ENCODE measurements at places on chromosomes 5 and 9.

DNA sequence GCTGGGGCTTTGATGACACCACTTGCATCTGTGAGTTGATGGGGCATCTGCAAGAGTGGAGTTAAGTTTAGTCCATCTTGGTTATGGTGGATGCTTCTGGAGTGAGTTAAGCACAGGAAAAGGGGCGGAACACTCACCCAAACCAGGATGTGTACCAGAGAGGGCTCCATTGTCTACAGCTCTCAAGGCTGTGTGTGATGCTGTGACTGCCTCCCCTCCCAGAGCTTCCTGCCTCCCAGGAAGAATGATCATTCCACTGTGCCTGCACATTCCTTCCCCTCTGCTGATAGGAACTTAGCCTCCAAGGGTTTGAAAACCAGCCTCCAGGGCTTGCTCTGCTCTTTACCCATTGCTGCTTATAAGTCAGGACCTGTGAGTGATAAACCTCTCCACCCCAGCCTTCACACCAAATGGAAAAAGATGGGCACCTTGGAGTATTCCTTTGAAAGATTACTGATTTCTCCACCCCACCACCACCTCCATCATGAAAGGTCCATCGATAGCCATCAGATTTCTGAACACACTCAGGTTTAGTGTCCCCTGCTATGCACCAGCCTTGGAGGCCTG lies 160.1 kb upstream of the SPRY4 start:
- no peak for DNase-seq

GRCh38 chr5:140248414-140248813 lies 54.5 kb downstream of the PFDN1 start:
- no peak for DNase-seq

- no peak for DNase-seq
Measured at GRCh38 chr9:114677418-114677817, 4.6 kb downstream of the TEX48 start.

DNA sequence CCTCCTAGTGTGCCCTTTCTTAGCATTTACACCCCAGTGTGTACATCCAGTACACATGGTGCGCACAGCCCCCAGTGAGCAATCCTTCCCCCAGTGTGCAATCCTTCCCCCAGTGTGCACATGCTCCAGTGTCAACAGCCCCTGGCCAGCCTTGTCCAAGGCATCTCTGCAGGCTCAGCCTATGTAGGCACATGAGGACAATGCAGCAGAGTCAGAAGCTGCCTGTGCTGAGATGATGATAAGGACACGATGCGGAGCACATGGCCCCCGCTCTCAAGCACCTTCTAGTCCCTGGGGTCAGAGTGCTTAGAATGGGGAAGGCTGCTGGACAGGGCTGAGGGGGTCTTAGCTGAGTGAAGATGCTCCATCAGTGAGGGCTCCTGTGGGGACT lies 69.8 kb downstream of the GADD45G start:
- no peak for DNase-seq

DNA sequence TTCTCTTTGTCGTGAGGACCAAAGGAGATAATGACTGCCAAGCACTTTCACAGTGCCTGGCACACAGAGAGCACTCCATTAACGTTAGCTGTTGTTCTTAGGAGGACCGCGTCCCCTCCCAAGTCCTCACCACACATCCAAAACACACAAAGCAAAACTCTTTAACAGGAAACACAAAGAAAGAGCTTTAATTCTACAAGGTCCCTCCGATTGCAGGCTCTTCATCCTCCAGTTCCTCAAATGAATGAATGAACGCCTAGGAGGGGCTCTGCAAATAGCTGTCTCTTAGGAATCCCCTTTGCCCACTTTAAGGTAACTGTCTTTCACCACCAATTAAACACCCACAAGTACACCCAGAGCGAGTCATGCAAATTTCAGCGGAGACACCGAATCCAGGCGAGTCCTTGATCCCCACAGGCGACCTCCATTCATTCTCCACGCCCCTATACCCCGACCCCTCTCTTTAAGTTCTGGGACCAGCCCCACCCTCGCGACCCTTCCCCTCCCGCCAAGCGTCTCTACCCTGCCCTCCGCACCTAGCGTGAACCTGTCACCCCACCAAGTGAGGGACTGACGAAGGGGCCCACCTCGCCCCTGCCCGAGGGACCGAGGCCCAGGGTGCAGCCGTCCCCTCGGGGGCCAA lies 644 bp downstream of the TSC1 start:
- DNase-seq, result no peak

DNA sequence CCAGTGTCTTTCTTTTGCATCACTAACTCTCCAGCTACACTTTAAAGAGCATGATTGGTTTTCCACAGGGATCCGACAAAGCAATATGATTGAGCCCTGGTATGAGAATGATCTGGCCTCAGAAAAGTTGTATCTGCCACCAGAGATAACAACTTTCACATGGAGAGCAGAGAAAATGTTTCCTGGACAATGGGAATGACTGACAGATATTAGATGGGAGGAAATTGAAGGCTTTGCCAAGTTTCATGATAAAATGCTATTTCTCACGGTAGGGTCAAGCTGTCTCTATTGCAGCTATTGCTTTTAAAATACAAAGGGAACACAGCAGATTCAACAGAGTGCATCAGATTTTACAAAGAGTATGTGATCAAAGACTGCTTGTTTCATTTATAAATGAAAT lies 56.4 kb upstream of the GLIS3 start:
- DNase-seq, result no peak

- DNase-seq, result no peak
Measured at GRCh38 chr9:130329061-130329460, 63.5 kb downstream of the HMCN2 start.

- no peak for DNase-seq
Measured at GRCh38 chr5:159339460-159339859, 9.2 kb upstream of the IL12B start.

DNA sequence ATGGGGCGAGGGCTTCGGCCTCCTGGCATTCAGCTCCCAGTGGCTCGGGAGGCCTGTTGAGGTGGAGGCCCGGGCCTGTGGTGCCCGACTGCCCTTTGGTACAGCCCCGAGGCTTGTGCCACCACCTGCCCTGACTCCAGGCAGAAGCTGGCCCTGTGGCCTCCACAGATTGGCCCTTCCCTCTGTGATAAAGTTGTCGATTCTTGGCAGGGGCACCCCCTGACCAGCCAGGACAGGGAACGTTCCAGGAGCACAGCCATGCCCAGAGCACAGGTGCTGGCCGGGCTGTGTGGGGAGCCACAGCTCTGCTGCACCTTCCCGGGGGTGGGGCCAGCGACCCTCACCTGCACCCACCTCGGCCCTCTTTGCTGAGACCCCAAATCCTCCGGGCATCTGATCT lies 32.7 kb downstream of the SLC6A18 start:
- no peak for DNase-seq

- no peak for DNase-seq
Measured at GRCh38 chr5:170534177-170534576, 30.4 kb downstream of the KCNIP1 start.

GRCh38 chr9:135703726-135704125 lies 1.7 kb downstream of the KCNT1 start:
- no peak for DNase-seq

- no peak for DNase-seq
Measured at GRCh38 chr9:121700832-121701419, 49.5 kb downstream of the DAB2IP start.

GRCh38 chr5:68332080-68332451 lies 116.5 kb downstream of the PIK3R1 start:
- no peak for DNase-seq

- DNase-seq, result no peak
Measured at GRCh38 chr9:103899866-103900265, 194.2 kb upstream of the SMC2 start.

DNA sequence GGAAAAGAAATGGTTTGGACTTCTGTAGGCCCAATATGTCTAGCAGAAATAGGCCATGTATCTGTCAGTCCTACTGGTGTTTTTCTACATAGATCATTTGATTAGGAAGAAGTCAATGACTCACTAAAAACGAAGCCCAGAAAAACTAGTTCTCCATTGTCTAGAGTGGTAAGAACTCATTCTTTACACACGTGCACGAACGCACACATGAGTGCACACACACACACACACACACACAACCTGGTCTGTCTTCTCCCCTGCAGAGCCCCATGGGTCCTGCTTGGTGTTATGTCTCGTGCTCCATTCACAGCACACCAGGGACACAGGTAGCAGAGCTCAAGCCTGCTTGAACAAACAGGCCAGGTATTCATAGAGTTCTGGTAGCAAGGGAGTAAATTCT lies 14.9 kb upstream of the FCN1 start:
- DNase-seq, result no peak

- no peak for DNase-seq
Measured at GRCh38 chr5:82347201-82347865, 69.2 kb upstream of the RPS23 start.

DNA sequence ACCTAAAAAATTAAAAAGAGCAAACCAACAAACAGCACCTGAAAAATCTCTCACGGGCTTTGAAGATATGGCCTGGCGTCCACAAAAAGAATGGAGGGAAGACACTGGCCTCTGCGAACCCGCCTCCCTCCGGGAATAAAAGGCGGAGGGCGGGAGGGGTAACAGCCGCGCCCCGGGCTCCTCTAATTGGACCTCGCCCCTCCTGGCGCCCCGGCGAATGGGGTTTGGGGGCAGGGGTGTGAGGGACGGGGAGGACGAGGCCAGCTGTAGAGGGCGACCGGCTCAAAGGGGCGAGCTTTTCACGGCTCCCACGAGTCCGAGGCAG lies 753 bp downstream of the FANCC start:
- DNase-seq, result no peak

- no peak for DNase-seq
Measured at GRCh38 chr5:1415626-1416360, 29.4 kb downstream of the SLC6A3 start.

DNA sequence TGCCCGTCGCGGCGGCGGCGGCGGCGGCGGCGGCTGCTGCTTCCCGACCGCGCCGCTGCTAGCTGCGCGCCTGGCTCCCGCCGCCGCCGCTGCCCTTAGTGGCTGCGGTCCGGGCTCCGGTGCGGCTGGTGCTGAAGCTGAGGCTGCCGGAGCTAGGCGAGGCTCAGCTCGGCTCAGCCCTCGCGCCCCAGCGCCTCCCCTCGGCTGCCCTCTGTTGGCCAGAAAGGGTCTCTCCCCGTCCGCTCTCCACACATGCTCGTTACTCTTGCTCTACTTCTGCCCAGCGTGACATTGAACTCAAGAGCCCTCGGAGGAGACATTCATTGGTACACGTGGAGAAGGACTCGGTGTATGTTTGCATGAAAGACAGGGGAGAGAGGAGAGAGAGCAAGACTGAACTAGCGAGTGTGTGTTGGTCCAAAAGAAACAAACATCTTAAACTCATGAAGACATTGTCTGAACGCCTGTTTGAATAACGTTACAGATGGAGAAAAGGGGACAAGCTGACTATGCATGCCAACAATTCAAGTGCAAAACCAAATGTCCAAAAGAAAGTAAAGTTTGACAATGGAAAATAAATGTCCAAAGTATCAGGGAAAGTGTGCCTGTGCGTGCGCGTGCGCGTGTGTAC lies at the start of gene HCN1:
Gene HCN1 (minus strand): TSS at position 175 of the 631 bp plus-strand sequence.
- no peak for DNase-seq

- DNase-seq, result no peak
Measured at GRCh38 chr5:116766470-116766947, 191.9 kb upstream of the SEMA6A start.

GRCh38 chr5:67165526-67166459 lies 30.8 kb downstream of the CD180 start:
- peak; percentile 40 for DNase-seq

DNA sequence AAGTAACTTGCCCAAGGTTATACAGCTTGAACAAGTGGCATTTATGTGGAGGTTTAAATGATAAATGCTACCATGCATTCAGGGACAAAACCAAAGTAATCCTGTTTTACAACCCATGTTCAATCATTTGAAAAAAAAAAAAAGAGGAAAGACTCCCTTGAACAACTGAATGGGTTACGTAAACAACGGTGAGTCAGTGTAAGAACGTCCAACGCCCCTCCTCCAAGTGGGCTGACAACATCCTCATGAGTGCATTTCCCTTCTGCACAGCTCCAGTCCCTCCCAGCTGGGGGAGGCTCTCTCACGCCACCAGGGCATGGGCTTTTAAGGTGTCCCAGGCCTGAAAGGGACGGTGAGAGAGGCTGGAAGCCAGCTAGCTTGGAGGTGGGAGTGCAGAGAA lies 90.0 kb downstream of the PRRT1B start:
- DNase-seq, result peak; percentile 58

- DNase-seq, result no peak
Measured at GRCh38 chr9:113307396-113307975, 4.3 kb upstream of the RNF183 start.

GRCh38 chr5:54807421-54807820 lies 178.0 kb downstream of the ESM1 start:
- DNase-seq, result no peak

- DNase-seq, result no peak
Measured at GRCh38 chr5:152397581-152397980, 7.5 kb downstream of the NMUR2 start.

DNA sequence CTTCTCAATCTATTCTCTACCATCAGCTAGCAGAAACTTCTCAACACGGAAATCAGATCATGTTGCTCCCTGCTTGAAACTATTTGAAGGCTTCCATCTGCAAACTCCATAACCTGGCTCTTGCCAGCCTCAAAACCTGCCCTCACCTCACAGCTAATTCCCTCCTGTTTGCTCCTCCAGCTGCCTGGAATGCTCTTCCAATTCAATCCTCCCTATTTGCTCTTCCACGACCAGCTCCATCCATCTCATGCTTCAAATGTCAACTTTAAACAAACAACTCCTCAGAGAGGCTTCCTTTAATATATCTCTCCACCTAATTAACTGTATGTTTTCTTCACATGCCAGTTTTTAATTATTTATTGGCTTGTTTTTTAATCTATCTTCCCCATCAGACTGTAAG lies 1.5 kb downstream of the PLAA start:
- DNase-seq, result no peak

DNA sequence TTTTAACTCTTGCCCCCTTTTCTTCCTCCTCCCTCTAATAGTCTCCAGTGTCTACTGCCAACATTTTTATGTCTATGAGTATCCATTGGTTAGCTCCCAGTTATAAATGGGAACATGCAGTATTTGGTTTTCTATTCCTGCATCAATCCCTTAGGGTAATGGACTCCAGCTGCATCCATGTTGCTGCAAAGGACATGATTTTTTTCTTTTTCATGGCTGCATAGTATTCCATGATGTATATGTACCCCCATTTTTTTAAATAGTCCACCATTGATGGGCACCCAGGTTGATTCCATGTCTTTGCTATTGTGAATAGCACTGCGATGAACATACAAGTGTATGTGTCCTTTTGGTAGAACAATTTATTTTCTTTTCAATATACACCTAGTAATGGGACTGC lies 993.7 kb downstream of the EFNA5 start:
- no peak for DNase-seq

Data from esophagus squamous epithelium (tissue), 5 donors.